ENCODE measurements at places on chromosomes 3 and 15.

- DNase-seq, result no peak
Measured at GRCh38 chr15:70633991-70634390, 129.4 kb downstream of the UACA start.

DNA sequence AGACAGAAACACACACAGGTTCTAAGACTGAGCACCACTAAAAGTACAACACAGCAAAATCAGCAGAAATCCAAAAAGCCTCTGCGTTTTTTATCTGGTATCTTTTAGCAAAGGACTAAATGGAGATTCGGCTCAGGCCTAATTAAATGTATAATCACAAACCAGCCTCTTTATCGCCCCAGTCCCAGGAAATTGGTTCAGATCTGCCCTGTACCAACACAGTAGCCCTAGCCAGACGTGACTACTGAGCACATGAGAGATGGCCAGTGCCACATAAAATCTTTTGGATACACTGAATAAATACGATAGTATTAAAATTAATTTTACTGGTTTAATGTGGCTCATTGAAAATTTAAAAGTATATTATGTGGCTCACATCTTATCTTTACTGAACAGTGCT lies 19.7 kb downstream of the TBC1D2B start:
- DNase-seq, result no peak

GRCh38 chr3:36991147-36991546 lies 1.8 kb downstream of the EPM2AIP1 start:
- no peak for DNase-seq

DNA sequence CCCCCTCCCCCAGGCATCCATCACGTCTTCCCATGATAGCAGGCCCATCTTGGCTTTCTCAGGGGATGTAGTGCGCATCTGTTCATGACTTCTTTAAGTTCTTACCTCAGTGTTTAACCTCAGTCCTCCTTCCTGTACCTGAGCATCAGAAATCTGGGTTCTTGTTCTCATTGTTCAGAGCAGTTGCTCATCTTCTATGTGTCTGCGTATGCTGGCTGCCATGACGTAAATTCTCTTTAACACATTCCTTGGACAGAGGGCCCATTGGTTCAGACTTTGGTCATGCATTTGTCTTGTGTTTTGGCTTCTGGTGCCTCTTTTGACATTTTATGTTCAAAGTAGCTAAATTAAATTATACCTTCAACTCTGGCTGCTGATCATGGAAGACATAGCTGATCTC lies 227.3 kb downstream of the CACNA2D3 start:
- DNase-seq, result no peak

- no peak for DNase-seq
Measured at GRCh38 chr3:24177201-24177600, 232.1 kb downstream of the NR1D2 start.

GRCh38 chr3:176651622-176652021 lies 545.7 kb downstream of the TBL1XR1 start:
- DNase-seq, result no peak

DNA sequence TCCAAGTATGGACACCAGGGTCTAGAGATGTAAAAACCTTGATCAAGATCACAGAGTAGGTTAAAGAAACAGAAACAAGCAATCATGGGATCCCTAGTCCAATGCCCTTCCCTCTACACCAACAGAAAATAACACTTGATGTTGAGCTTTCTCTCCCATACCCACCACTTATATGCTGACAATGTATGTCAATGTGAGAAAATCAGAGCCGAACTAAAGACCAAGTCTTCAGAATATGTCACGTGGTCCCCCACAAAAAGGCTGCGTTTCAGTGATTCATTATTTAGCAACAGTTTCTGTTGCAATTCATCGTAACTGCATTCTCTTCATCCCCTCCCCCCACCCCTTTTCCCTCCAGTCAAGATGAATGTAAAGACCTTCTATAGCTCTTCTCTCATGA lies 278.9 kb upstream of the STT3B start:
- peak; percentile 20 for DNase-seq

DNA sequence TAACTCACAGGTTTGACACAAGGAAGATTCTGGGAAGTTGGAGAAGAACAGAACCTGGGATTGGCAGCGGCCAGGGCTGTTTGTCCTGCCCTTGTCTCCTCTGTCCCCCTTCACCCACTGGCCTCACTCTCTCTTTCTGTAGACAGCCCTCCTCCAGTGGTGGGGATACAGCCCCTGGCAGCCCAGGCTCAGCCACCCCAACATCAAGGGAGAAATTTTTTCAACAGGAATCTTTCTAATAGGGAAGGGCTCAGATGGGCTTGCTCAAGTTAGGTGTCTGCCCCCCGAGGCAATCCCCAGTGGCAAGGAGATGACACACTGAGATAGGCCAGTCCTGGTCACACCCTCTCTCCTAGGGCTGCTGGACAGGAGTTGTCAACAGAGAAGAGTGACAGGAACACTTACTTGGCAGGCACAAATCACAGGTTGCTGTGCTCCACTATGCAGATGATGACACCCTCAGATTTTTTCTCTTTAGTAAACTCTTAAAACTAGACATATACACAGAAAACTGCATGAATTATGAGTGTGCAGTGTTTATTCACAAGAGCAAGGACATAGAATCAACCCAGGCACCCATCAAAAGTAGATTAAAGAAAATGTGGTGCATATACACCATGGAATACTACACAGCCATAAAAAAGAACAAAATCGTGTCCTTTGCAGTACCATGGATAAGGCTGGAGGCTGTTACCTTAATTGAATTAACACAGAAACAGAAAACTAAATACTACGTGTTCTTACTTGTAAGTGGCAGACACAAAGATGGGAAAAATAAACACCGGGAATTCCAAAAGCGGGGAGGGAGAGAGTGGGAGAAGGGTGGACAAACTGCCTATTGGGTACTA lies 36.3 kb downstream of the PLA2G4D start:
- DNase-seq, result no peak

DNA sequence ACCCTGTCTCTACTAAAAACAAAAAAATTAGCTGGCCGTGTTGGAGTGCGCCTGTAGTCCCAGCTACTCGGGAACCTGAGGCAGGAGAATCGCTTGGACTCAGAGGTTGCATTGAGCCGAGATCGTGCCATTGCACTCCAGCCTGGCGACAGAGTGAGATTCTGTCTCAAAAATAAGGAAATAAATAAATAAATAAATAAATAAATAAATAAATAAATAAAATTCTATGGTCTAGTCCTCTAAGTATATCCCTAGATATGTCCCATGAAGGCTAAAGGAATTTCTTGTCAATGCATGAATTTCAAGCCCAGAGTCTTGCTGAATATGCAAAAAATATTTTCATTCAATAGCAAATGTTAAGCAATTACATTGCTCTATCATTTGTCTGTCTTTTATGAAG lies 149.0 kb downstream of the EPHA3 start:
- DNase-seq, result no peak

DNA sequence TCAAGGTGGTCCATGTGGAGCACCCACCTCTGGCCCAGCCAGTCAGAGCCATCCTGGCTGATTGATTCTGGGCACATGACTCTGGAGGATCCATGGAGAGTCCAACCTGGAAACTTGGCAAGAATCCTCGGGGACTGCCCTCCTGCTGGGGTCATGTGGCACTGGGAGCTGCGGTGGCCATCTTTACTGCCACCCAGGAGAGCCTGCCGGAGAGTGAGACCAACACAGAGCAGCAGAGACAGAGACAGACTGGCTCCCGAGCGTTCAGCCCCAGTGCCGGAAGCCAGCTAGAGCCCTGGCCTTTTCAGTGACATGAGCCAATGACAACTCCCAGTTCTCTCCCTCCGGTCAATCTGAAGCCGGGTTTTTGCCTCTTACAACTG lies 11.5 kb upstream of the GATA2 start:
- no peak for DNase-seq

DNA sequence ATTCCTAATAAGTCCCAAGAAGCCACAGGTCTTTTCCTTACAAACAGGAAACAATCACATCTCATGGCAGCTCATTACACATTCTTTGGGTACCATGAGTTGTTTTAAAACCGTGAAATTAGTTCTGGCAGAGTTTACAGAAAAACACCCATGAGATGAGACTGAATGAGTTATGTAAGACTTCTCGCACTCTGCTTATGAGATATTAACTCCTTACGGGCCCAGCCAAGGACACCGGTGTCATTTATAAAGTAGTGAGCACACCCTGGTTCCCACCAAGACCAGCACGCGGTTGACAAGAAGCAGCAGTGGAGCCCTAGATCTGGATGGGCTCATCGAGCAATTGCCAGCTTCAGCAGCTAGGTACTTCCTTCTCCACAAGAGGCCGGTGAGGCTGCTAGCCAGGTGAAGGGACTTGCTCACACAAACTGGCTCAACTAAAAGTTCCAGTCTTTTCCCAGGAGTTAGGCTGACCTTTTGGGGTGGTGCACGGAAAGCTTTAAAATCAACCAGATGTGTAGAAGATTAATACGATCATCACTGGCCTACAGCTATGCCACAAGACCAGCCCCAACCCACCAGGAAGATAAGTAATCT lies 318.6 kb upstream of the ICE2 start:
- no peak for DNase-seq

DNA sequence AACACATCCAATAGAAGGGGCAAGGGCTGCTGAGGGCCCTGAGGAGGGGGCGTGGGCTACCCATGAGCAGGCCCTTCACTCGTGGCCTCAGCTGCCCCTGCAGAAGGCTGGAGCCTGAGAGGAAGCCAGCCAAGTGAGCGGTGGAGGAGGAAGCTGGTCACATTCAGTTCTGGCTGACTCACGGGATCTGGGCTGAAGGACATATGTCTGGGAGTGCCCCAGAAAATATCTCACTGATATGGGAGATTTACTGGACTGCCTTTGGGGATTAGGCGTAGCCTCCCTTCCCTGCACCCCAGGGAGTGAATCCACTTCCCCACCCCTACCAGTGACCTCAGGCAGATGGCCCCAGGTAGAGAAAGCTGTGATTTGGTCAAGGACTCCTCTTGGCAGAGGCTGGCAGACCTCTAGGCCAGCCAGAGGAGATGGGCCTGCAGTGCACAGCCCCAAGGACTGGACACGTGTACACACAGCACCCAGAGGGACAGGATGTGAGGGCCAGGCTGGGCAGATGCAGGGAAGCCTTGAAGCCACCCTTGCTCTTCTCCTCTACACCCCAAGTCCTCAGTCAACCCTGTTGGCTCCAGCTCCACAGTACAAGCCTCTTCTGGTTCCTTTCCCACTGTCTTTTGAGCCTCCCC lies 14.2 kb upstream of the ANKDD1A start:
- DNase-seq, result peak; percentile 57

- no peak for DNase-seq
Measured at GRCh38 chr3:47850564-47851410, 47.8 kb downstream of the DHX30 start.

DNA sequence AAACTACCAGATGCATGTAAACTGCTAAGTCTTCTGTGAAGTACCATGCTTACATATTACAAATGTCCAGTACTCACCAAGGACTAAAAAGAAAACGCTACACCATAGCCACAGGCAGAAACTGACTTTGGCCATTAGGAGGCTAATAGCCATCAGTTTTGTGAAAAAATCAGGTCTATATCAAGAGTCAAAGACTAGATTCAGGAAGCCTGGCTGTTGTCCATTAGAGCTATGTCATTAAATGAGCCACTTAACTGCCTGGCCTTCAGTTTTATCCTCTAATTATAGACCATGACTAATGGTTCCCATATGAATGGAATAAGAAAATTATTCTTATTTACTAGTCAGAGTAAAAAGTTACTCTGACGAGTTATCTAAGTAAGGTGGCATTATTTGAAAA lies 144.1 kb downstream of the VPS13C start:
- no peak for DNase-seq

- no peak for DNase-seq
Measured at GRCh38 chr15:90058775-90059174, 43.5 kb downstream of the IDH2 start.
